Activated T-cell treated with anti-CD3 and anti-CD28 coated beads, Interleukin-2, amount 50 U/mL, for 72 hours (primary cell): ENCODE measurements at places on chromosomes 11 and 22. TPM values are rescaled to one million over a fixed set of nuclear protein-coding genes. Genes with fewer than 3 reads are reported as not detected.

Gene ART1
- total RNA-seq, result not detected

Gene DDIAS
- total RNA-seq, result 19.5 TPM

Gene C22orf31
- not detected for total RNA-seq

Gene TSGA10IP
- not detected for total RNA-seq

Gene C11orf97
- total RNA-seq, result not detected

Gene HTR3B
- total RNA-seq, result not detected

Gene TTLL1
- 11.7 TPM for total RNA-seq

Gene FAM118A
- 130 TPM for total RNA-seq

Gene KCNQ1OT1
- total RNA-seq, result 0.26 TPM

GRCh38 chr22:44182588-44183286, 2.0 kb downstream of the PARVG start:
- no peaks in the 10 kb centered on the region for H3K27me3 ChIP-seq
- peak overlapping the region; percentile 85 for H3K4me3 ChIP-seq
- peaks cover 26% of the 10 kb centered on the region for H3K4me1 ChIP-seq
- H3K27ac ChIP-seq, result peak overlapping the region; percentile 87

- H3K4me3 ChIP-seq, result no peak overlapping the region
- no peaks in the 10 kb centered on the region for H3K27me3 ChIP-seq
- no peak for DNase-seq
- no peaks in the 10 kb centered on the region for H3K36me3 ChIP-seq
- H3K4me1 ChIP-seq, result no peaks in the 10 kb centered on the region
Measured at GRCh38 chr11:69874984-69875624, 55.9 kb upstream of the FGF3 start.

DNA sequence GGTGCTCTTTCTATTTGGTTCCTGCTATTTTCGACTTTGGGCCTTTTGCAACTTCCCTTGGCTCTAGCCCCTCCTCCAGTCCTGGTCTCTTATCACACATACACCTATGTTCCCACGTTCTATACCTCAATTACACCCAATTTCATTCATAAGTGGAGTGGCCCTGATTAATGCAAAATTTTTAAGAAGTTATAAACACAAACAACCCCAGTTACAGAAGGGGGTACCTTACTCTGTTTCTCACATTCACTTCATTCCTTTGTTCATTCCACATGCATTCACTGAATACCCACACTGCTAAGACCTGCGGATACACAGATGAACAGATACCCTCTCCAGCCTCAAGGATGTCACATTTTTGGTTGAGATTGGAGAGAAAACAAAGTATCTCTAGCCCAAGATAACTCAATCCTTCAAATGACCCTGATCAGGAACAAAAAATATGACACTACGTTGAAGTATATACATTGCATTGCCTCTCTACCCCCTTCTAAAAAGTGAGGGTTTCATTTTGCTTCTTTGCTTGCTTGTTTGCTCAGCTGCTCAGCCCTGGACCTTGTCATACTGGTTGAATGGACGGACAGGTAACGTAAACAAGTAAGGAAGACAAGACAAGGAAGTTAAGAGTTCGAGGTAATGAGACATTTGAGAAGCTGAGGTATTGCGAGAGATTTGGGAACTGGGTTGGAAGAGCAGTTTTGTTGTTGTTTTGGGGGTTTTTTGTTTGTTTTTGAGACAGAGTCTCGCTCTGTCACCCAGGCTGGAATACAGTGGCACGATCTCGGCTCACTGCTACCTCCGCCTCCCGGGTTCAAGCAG, 3.6 kb upstream of the VPS37C start:
- H3K4me3 ChIP-seq, result peak overlapping the region; percentile 71
- H3K4me1 ChIP-seq, result peaks cover 59% of the 10 kb centered on the region
- H3K27me3 ChIP-seq, result no peaks in the 10 kb centered on the region
- DNase-seq, result no peak
- peak overlapping the region; percentile 72 for H3K27ac ChIP-seq
- H3K36me3 ChIP-seq, result no peaks in the 10 kb centered on the region

- no peak for DNase-seq
- no peak overlapping the region for H3K4me3 ChIP-seq
- no peaks in the 10 kb centered on the region for H3K4me1 ChIP-seq
- H3K27me3 ChIP-seq, result no peaks in the 10 kb centered on the region
Measured at GRCh38 chr11:82559609-82560008, 174.1 kb downstream of the FAM181B start.

DNA sequence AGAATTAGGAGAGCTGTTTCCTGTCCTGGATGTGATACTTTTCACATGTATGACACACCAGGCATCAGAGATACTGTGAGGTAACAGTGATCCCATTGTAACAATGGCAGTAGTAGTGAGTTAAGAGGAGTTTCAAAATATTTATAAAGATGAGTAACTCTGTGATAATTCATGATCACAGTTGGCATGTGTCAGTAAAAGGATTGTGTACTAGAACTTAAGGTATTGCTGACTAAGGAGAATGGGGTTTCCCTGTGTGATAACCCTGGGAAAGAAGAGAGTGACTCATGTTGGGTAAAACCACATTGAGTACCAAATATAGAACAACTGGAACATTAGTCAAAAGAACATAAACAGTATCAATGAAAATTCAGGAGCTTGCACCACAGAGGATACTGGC, 22.9 kb upstream of the SLC5A1 start:
- no peak for DNase-seq
- no peak overlapping the region for H3K4me3 ChIP-seq
- H3K4me1 ChIP-seq, result peaks cover 16% of the 10 kb centered on the region
- H3K27me3 ChIP-seq, result peaks cover 41% of the 10 kb centered on the region
- H3K36me3 ChIP-seq, result no peaks in the 10 kb centered on the region

DNA sequence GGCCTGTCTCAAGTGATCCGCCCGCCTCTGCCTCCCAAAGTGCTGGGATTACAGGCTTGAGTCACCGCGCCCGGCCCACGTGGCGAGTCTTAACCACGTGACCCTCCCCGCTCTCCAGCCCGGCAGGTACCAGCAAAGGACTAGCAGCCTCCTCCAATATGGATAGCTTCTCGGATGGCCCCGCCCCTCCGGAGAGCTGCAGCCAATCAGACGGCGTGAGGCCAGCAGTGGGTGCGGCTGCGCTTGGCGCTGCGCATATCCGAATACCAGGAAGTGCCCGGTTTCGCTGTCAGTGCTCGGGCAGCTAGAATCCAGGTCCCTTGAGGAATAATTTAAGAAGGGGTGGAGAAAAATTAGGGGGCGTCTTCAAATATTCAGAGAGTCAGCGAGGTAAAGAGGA, 14.7 kb upstream of the PISD start:
- no peaks in the 10 kb centered on the region for H3K27me3 ChIP-seq
- peak; percentile 91 for DNase-seq
- peak overlapping the region; percentile 99 for H3K4me3 ChIP-seq

DNA sequence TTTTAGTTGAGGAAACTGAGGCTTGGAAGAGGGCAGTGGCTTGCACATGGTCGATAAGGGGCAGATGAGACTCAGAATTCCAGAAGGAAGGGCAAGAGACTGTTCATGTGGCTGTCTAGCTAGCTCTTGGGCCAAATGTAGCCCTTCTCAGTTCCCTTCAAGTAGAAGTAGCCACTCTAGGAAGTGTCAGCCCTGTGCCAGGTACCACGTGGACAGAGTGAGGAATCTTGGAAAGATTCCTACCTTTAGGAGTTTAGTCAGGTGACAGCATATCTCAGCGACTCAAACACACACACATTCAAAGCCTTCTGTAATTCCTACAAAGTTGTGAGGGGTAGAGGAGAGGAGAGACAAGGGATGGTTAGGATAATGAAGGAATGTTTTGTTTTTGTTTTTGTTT, 18.3 kb downstream of the PIK3IP1 start:
- no peak overlapping the region for H3K4me3 ChIP-seq
- peaks cover 35% of the 10 kb centered on the region for H3K4me1 ChIP-seq
- H3K27me3 ChIP-seq, result no peaks in the 10 kb centered on the region
- H3K36me3 ChIP-seq, result peaks cover 8% of the 10 kb centered on the region
- DNase-seq, result no peak
- peak overlapping the region; percentile 56 for H3K27ac ChIP-seq

DNA sequence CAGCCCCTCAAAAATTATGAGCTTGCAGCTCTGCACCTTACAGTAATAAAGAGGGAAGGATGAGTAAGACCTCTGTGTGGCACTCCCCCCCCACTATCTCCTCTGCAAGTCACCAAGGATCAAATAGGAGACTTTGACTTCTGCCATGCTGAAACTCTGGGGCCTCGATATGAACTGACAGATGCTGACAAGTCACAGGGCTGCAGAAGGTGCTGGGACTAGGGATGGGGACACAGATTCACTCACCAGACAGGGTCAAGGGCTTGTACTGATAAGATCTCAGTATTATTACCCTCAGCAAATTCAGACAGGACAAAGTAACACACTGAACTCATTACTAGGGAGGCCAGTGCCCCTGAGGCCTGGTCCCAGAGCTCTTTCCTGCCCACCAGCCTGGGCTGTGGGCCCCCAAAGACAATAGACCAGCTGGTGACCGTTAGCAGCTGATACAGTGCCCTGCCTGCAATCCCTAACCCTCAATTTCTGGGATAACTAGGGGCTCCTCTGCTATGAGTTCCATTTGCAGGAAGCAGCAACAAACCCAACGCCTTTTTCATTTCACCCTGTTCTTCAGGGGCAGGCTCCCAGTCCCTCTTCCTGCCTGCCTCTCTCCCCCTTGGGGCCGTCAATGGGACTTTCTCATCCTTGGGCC, 20.1 kb downstream of the TMPRSS13 start:
- peaks cover 11% of the 10 kb centered on the region for H3K4me1 ChIP-seq
- no peaks in the 10 kb centered on the region for H3K27me3 ChIP-seq
- no peak overlapping the region for H3K4me3 ChIP-seq
- H3K27ac ChIP-seq, result no peak overlapping the region
- no peaks in the 10 kb centered on the region for H3K36me3 ChIP-seq
- no peak for DNase-seq

DNA sequence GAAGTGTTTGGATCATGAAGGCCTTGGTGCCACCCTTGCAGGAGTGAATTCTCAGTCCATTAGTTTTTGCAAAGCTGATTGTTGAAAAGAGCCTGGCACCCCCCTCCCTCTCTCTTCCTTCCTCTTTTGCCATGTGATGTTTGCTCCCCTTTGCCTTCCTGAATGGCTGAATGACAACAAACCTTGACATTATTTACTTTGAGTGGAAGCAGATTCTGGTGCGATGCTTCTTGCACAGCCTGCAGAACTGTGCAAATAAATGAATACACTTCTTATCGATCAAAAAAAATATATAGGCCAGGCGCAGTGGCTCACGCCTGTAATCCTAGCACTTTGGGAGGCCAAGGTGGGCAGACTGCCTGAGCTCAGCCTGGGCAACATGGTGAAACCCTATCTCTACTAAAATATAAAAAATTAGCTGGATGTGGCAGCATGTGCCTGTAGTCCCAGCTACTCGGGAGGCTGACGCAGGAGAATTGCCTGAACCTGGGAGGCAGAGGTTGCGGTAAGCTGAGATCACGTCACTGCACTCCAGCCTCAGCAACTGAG, 2.0 kb upstream of the NARS2 start:
- H3K27me3 ChIP-seq, result no peaks in the 10 kb centered on the region
- H3K4me1 ChIP-seq, result peaks cover 30% of the 10 kb centered on the region
- peaks cover 5% of the 10 kb centered on the region for H3K36me3 ChIP-seq

GRCh38 chr11:34151166-34151565, 45.7 kb downstream of the NAT10 start:
- no peaks in the 10 kb centered on the region for H3K27me3 ChIP-seq
- no peaks in the 10 kb centered on the region for H3K4me1 ChIP-seq
- H3K27ac ChIP-seq, result no peak overlapping the region
- no peak for DNase-seq
- H3K4me3 ChIP-seq, result no peak overlapping the region

DNA sequence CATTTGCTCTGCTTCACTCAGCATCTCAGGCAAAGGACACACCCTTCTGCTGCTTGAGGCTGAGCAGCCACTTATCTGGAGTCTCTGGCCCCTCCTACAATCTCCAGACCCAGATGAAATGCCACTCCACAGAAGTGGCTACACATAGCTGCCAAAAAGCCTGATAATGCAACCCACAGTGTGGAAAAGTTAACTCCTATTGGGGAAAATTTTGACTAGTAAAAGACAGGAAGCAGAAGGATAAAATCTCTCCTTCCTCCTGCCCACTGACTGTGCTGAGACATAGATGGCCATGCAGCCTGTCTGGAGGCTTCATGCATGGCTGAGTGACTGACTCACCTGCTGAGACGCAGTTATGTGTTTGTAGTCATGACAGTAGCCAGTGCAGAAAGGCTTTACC, 92.3 kb upstream of the TEAD1 start:
- H3K4me1 ChIP-seq, result peaks cover 6% of the 10 kb centered on the region
- H3K4me3 ChIP-seq, result no peak overlapping the region
- H3K27me3 ChIP-seq, result peaks cover 6% of the 10 kb centered on the region
- H3K27ac ChIP-seq, result no peak overlapping the region
- H3K36me3 ChIP-seq, result no peaks in the 10 kb centered on the region

DNA sequence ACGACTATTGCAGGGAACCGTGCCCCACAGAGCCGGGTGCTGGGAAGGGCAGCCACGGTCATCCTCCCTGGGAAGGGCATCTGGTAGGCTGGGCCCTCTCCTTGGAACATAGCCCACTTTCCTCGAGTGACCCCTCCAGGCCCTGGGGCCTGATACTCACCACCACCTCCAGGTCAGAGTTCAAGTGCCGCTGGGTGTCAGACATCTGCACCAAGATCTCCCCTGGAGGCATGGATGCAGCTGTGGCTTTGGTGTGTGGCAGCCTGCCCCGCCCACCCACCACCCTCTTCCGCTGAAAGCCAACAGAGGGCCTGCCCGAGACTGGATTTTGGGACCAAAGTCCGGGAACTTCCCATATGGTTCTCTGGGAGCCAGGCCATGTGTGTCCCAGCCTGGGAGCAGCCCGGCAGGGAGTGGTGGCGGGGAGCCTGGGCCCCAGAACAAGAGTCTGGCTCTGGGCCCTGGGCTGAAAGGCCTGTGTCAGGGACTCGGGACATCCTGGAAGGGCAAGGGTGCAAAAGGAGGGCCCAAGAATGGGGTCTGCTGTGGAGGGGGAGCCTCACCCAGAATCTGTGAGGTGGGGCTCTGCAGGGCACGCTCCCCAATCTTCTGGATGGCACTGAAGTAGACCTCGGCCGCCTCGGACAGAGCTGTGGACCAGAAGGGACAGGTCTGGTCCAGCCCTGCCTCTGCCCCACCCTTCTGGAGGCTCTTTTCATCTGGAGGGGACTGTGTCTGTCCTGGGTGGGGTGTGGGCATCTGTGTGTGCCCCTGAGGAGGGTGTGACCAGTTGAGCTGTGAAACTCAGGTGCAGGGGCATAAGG, 2.6 kb downstream of the BAIAP2L2 start:
- peaks cover 5% of the 10 kb centered on the region for H3K4me1 ChIP-seq
- H3K27ac ChIP-seq, result no peak overlapping the region
- H3K27me3 ChIP-seq, result no peaks in the 10 kb centered on the region
- no peak overlapping the region for H3K4me3 ChIP-seq
- no peak for DNase-seq

DNA sequence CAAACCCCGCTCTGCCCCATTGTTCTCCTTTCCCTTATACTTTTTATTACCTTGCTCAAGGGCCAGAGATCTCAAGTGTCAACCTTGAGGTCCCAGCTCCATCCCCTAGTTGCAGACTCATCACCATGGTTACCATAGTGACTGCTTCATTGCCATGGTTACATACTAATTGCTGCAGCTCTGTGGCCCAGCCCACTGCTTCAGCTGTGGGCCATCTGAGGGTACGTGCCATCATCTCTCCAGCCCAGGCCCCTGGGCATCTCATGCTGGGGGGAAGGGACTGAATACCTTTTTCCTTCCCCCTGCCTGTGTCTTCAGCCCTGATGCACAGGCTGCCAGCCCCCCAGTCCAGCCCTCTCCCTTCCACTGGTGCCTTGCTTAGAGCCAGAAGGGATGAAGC, 22.2 kb downstream of the TREH start:
- H3K4me3 ChIP-seq, result no peak overlapping the region
- H3K27ac ChIP-seq, result no peak overlapping the region
- H3K36me3 ChIP-seq, result no peaks in the 10 kb centered on the region
- no peak for DNase-seq
- no peaks in the 10 kb centered on the region for H3K27me3 ChIP-seq
- H3K4me1 ChIP-seq, result no peaks in the 10 kb centered on the region

- peaks cover 6% of the 10 kb centered on the region for H3K36me3 ChIP-seq
- H3K4me3 ChIP-seq, result peak overlapping the region; percentile 98
- peaks cover 57% of the 10 kb centered on the region for H3K4me1 ChIP-seq
- DNase-seq, result peak; percentile 90
- H3K27ac ChIP-seq, result peak overlapping the region; percentile 33
Measured at GRCh38 chr11:126284829-126285228, 1.9 kb downstream of the TIRAP start.
